ENCODE measurements at places on chromosomes 6 and 20. TPM values are rescaled to one million over a fixed set of nuclear protein-coding genes. Genes with fewer than 3 reads are reported as not detected.

TENT5A gene
- total RNA-seq: 3.1 TPM

HNF4A gene
- total RNA-seq: not detected

DNAH8 gene
- under 0.01 TPM for total RNA-seq

ABCC10 gene
- total RNA-seq: 24.0 TPM

EFCAB8 gene
- total RNA-seq: not detected
